Spleen (tissue), 13 donors: ENCODE measurements at places on chromosomes 6 and 20. TPM values are rescaled to one million over a fixed set of nuclear protein-coding genes. Genes with fewer than 3 reads are reported as not detected.

DNA sequence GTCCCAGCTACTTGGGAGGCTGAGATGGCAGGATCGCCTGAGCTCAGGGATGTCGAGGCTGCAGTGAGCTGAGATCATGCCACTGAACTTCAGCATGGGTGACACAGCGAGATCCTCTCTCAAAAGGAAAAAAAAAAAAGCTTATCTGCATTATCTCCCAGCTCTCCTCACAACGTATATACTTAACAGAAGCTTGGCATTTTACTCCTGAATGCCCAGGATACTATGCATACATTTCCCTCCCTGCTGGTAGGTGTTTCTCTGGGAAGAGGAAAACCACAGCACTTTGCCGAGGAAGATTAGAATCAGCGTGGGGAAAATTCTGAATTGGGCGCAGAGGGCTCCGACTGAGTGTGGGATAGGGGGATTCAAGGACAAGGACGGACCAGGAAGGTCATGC, 800.6 kb downstream of the DHX35 start:
- H3K27me3 ChIP-seq = no peaks in the 10 kb centered on the region
- no peaks in the 10 kb centered on the region for H3K4me1 ChIP-seq
- no peak for DNase-seq
- H3K4me3 ChIP-seq = no peak overlapping the region
- no peak overlapping the region for H3K27ac ChIP-seq

The MUCL3 gene
- total RNA-seq = not detected

GRCh38 chr6:153602401-153602800, 436.6 kb upstream of the OPRM1 start:
- no peak for DNase-seq
- no peaks in the 10 kb centered on the region for H3K36me3 ChIP-seq
- H3K4me1 ChIP-seq = no peaks in the 10 kb centered on the region
- no peaks in the 10 kb centered on the region for H3K27me3 ChIP-seq

DNA sequence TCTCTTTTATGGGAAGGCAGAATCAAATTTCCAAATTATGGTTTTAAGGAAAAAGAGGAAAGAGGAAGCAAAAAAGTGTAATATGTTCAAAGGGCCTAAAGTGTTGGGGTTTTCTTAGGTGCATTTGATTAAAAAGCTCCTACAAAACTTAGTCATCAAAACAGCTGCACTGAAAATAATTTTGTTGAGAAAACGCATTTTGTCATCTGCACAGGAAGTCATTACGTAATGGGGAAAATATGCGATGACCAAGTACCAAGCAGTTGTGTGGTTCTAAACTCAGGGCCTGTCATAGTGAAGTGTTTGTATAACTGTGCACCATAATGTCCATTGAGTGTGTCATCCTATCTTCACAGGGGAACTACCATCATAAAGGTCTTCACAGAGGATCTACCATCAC, 15.6 kb downstream of the HAO1 start:
- no peak overlapping the region for H3K4me3 ChIP-seq
- DNase-seq = no peak
- no peaks in the 10 kb centered on the region for H3K36me3 ChIP-seq
- no peak overlapping the region for H3K27ac ChIP-seq
- no peaks in the 10 kb centered on the region for H3K4me1 ChIP-seq

DNA sequence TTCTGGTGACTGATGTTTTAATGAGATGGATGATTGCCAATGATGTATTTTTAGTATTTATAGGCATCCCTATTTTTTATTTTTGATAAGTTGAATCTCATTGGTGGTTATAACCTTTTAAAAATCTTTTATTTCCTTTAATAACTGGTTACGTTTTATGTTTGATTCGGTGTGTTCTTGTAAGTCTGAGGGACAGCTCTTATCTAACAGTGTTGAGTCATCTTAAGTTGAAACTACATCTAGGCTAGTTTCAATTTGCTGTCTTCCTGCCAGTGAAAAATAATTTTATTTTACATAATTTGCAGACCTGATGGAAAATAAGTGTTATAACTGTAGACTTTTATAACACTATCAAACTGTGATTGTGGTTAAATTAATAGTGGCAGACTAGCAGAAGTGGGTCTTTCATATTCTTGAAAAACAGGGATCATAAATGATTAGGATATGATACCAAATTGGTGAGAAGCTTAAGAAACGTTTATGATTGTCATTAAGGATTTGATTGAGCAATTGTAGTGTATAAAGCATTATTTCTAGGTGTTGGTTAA, 4.6 kb downstream of the AFDN start:
- H3K4me3 ChIP-seq = no peak overlapping the region
- H3K27ac ChIP-seq = no peak overlapping the region
- peaks cover 19% of the 10 kb centered on the region for H3K4me1 ChIP-seq
- peaks cover 40% of the 10 kb centered on the region for H3K27me3 ChIP-seq
- no peaks in the 10 kb centered on the region for H3K36me3 ChIP-seq
- no peak for DNase-seq

GRCh38 chr6:32713241-32713640, 27.9 kb upstream of the HLA-DQA2 start:
- no peaks in the 10 kb centered on the region for H3K4me1 ChIP-seq
- no peak for DNase-seq
- no peaks in the 10 kb centered on the region for H3K27me3 ChIP-seq

- no peak for DNase-seq
- no peak overlapping the region for H3K27ac ChIP-seq
- H3K4me3 ChIP-seq = no peak overlapping the region
- no peaks in the 10 kb centered on the region for H3K4me1 ChIP-seq
- no peaks in the 10 kb centered on the region for H3K36me3 ChIP-seq
Measured at GRCh38 chr6:167426651-167427050, 101.8 kb downstream of the TTLL2 start.

The ZBP1 gene
- 22.1 TPM for total RNA-seq

The BNIP5 gene
- total RNA-seq = not detected
